MG63 (cell line): ENCODE measurements at places on chromosomes 6 and 20. TPM values are rescaled to one million over a fixed set of nuclear protein-coding genes. Genes with fewer than 3 reads are reported as not detected.

MARCKS gene
- total RNA-seq = 70.3 and 78.1 TPM in 2 replicates

UST gene
- 15.2 and 22.0 TPM in 2 replicates for total RNA-seq

TP53TG5 gene
- not detected in 2 replicates for total RNA-seq

TREML2 gene
- not detected in 2 replicates for total RNA-seq

EGFL8 gene
- total RNA-seq = 1.0 and 2.8 TPM in 2 replicates

FAM209B gene
- not detected in 2 replicates for total RNA-seq

ADGRB3 gene
- total RNA-seq = not detected in 2 replicates

PLAGL1 gene
- total RNA-seq = 2.1 and 5.0 TPM in 2 replicates

R3HDML gene
- total RNA-seq = not detected in 2 replicates

ADGRG6 gene
- total RNA-seq = 0.64 and 0.99 TPM in 2 replicates

DNA sequence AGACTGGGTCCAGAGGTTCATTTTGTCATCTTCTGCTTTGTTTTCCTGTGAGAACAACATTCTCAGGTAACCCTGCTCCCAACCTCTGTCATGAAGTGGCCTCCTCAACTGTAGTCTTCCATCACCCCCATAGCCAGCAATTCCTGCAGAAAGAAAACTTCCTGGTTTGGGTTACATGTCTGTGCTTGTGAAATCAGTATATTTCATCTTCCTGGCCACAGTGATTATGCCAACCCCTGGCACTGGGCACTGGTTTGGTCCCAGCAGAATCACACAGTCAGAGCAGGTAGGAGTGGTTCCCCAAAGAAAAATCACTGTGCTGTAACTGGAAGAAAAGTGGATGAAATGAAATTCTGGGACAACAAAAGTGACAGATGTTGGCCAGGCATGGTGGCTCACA is 52.5 kb downstream of the CRYBG1 start:
- no peak for DNase-seq

GRCh38 chr6:130162421-130162820 is 60.3 kb downstream of the SAMD3 start:
- DNase-seq = no peak

DNA sequence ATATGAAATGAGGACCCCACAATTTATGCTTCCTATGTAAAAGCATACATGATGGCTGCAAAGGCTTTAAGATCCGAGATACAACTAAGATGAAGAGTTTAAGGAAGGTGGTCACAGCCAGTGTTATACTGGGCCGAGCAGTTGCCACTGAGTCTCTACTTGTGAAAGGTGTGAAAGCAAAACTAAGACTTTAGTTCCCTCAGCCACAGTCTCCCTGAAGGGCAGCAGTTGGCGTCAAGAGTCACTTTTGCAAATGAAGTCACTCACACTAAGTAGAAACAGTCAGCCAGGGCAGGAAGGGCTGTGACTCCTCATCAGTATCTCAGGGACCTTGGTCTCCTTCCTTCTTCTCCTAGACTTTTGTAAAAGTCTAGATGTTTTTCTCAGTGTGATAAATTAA is 191.6 kb upstream of the MCHR2 start:
- no peak for DNase-seq

DNA sequence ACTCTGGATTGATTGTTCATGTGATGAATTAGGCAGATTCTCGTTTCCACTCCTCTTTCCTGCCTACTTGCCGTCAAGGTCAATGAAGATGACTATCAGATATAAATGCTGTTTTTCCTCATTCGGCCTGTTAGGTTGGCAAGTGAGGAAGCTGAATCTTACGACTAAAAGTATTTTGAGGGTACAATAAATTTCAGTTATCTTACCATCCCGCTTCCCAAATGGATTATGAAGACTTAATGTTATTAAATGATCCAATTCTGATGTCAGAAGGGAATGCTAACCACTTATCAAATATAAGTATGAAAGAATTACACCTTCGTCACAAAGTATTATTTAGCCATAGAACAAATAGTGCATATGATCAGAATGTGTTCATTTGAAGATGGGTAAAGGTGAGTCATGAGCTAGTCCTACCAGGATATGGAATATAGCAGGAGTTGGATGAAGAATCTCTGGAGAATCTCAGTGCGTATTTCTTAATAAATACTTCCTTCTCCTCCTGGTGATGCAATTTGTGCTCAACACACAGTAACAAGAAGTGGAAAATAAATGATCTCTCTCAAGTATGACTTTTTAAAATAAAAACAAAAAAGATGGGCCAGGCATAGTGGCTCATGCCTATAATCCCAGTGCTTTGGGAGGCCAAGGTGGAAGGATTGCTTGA is 4.6 kb downstream of the GPLD1 start:
- DNase-seq = no peak

GRCh38 chr6:30612687-30613248 is 4.3 kb downstream of the PPP1R10 start:
- DNase-seq = peak; percentile 32

- DNase-seq = no peak
These were observed 7.3 kb downstream of the OARD1 start for GRCh38 chr6:41064841-41065240.

GRCh38 chr20:63968136-63968927 is 1.4 kb downstream of the ZNF512B start:
- DNase-seq = no peak

- no peak for DNase-seq
These were observed 63.5 kb upstream of the BHLHE23 start for GRCh38 chr20:63070301-63070625.

GRCh38 chr6:4948781-4949450 is 54.9 kb downstream of the RPP40 start:
- DNase-seq = no peak

GRCh38 chr20:17679941-17680835 is 1.9 kb downstream of the RRBP1 start:
- DNase-seq = peak; percentile 54

DNA sequence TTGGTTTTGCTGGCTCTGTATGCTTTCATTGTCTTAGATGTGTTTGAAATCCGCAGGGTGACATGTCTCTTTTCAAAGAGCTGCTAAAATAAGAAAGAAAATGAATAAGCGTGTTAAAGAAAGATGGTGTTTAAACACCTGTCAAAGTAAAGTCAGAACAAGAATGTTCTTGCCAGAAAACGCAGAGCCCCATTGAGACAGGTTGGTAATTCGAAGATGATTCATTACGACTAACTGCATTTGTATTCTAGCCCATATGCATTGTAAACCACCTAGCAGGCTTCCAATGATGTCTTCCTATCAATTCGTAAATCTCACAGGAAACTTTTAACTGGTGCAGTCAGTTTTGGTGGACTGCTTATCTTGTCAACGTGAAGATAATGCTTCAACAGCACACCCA is 16.8 kb downstream of the PHACTR2 start:
- no peak for DNase-seq

GRCh38 chr6:159217595-159218275 is 48.5 kb downstream of the FNDC1 start:
- DNase-seq = no peak

- DNase-seq = no peak
These were observed 6.6 kb downstream of the REPS1 start for GRCh38 chr6:138981416-138981815.

- DNase-seq = peak; percentile 96
These were observed at the start of gene RGL2 for GRCh38 chr6:33298773-33299236. RGL2 (minus strand) TSS chr6:33298942; CDS start chr6:33298610, 332 bp downstream.

- no peak for DNase-seq
These were observed 5.1 kb downstream of the HLA-E start for GRCh38 chr6:30494291-30494861.

GRCh38 chr6:33904050-33904746 is 100.4 kb upstream of the MLN start:
- no peak for DNase-seq

DNA sequence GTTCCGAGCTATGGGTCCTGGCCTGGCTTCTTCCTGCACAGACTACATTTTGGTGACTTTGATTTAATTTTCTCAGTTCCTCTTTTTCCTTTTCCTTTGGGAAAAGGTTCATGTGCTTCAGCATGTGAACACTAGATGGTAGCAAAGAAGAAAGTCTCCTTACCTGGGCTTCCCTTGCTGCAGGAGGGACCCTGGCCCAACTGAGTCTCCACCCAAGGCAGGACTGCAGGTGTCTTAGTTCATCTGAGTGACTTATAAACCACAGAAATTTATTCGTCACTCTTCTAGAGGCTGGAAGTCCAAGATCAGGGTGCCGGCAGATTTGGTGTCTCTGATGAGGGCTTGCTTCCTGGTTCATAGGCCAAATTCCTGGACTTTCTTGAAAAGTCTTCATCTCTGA is 163.2 kb downstream of the SYCP2 start:
- no peak for DNase-seq

- no peak for DNase-seq
These were observed 17.9 kb upstream of the SNHG17 start for GRCh38 chr20:38452880-38453624.

- DNase-seq = no peak
These were observed 1.8 kb upstream of the TTLL2 start for GRCh38 chr6:167323111-167323510.

DNA sequence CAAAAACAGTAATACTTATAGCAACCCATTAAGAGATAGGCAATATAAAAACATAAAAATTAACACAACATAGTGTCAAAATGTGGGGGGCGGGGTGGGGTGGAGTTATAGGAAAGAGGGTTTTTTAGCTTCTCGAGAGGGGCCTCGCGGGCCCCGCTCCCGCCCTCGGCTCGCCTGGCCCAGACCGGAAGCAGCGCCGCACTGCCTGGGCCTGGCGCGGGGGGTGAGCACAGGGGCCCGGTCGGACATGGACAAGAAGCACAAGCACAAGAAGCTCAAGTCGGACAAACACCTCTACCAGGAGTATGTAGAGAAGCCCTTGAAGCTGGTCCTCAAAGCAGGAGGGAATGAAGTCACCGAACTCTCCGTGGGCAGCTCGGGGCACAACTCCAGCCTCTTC is 53.4 kb downstream of the REV3L start:
- no peak for DNase-seq

- DNase-seq = no peak
These were observed 234.6 kb downstream of the DLL1 start for GRCh38 chr6:170056278-170056711.

GRCh38 chr6:87702589-87702945 is 534 bp upstream of the AKIRIN2 start:
- no peak for DNase-seq

GRCh38 chr6:21845439-21846140 is 252.0 kb downstream of the SOX4 start:
- no peak for DNase-seq

- no peak for DNase-seq
These were observed 12.1 kb upstream of the CHRNA4 start for GRCh38 chr20:63372971-63373885.

- DNase-seq = no peak
These were observed 227.6 kb downstream of the BMP7 start for GRCh38 chr20:57038608-57039440.

GRCh38 chr6:71287038-71287437 is 1.6 kb upstream of the OGFRL1 start:
- no peak for DNase-seq

- DNase-seq = peak; percentile 17
These were observed 8.9 kb downstream of the ATXN1 start for GRCh38 chr6:16752206-16752866.

DNA sequence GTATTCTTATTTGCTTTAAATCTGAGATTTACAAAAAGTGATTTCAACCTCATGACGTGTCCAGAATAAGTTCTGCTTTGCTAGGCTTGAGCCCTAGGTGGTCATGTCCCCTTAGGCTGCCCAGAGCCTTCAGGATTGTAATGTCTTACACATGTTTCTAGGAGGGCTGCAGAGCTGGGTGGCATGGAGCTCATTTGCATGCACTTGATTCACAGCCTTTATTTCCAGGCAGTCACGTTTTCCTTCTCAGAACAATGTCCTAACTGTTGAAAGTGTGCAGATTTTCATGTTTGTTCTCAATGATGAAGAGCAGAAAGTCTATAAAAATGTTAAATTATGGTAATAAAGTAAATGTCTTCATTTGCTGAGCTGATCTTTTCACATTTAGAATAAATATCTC is 448.6 kb upstream of the SOX4 start:
- no peak for DNase-seq

GRCh38 chr6:56073761-56074160 is 173.6 kb downstream of the COL21A1 start:
- no peak for DNase-seq
